ENCODE measurements at places on chromosomes 1 and 21.

- no peak for DNase-seq
Measured at GRCh38 chr1:162265983-162266382, 110.7 kb downstream of the SPATA46 start.

DNA sequence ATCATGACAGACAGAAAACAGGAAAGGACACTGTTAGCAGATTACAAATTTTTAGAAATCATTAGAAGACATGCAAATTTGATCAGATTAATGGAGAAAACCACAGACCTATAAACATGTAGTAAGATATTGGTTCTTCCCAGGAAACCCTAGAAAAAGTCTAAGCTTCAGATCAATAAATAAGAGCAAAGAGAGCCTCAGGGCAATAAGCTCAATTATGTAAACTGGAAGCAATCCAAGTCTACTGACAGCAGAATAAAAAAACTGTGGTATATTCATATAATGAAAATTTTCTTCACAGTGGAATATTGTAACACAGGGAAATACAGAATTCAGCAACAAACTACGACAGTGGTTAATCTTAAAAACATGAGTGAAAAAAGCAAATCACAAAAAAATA lies 36.3 kb downstream of the NRDC start:
- DNase-seq: no peak

DNA sequence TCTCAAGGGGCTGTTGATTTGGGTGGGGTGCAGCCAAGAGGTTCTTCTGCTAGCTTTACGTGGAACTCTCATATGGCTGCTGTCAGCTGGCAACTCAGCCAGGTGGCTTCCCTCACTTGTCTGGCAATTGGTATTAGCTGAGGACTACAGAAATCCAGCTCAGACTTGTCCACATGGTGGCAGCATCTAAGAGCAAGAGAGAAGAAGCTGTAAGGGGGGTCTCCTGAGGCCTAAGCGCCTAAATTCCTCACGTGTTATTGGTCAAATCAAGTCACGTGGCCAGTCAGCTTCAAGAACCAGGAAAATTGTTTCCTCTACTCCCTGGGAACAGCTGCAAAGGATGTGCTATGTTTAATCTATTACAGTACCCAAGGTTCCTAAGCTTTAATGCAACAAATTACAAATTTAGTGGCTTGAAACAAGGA lies 4.2 kb upstream of the DYRK3 start:
- no peak for DNase-seq

GRCh38 chr1:25797939-25798338 lies 2.1 kb upstream of the SELENON start:
- no peak for DNase-seq

DNA sequence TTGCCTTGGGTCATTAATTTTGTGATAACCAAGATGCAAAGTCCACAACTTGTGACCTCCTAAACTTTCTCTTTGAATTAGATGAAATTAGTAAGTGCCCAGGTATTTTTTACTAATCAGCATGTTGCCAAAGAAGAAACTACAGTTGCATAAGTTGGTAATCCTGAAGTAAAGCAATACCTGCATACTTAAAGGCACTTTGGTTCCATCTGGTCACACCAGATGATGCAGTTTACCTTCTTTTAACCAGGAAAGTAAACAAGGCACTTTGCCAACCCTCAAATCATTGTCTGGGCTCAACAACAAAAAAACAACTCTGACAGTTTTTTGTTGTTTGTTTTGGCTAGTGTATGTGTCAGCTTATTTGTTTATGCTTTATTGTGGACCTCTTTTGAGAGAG lies 55.5 kb upstream of the DYNLT5 start:
- no peak for DNase-seq

GRCh38 chr1:54493608-54494007 lies 54.4 kb upstream of the ACOT11 start:
- DNase-seq: no peak

- DNase-seq: no peak
Measured at GRCh38 chr1:6424000-6424565, 493 bp upstream of the ESPN start.

DNA sequence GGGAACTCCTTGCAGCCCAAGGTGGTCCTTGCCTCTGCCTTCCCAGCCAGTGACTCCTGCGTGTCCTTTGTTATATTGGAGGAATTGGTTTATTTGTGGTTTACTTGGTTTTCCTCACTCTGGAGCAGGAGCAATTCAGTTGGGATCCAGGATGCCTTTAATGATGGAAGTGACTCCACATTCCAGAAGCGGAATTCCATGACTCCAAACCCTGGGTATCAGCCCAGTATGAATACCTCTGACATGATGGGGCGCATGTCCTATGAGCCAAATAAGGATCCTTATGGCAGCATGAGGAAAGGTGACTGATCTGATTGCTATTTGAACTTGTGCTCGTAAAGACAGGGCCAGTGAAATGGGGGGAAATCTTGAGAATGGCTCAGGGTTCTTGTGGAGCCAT lies 15.1 kb upstream of the PIGV start:
- no peak for DNase-seq

- DNase-seq: no peak
Measured at GRCh38 chr21:26120828-26121227, 49.7 kb downstream of the APP start.

GRCh38 chr1:223105568-223105967 lies 37.5 kb downstream of the TLR5 start:
- no peak for DNase-seq

- no peak for DNase-seq
Measured at GRCh38 chr1:238961790-238962189, 424.6 kb upstream of the CHRM3 start.

DNA sequence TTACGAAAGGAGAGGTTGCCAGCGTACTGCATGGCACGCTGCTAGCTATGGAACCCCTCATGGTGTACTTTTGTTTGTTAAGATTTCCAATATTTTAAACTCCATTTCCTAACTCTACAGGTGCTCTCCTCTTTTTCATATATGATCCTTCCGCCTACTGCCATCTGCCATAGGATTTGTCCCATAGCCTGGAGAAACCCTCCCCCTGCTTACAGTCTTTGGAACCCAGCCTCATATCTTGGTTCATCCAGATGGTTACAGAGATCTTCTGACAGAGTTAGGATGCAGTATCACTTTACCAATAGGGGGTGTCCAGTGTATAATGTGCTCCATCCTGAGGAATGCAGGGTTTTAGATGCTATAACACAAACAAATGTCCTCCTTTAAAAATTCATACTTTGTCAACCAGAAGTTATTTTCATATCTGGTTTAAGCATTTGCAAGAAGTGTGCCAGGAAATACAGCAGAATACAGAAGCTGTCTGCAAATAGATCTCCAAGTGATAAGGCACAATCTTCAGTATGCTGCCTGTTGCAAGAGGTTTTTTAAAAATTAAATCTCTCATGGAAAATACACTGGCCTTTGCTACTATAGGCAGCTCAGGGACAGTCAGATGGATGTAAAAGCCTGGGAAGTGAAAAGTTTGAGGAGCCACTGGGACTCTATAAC lies 377.8 kb downstream of the KCNH1 start:
- DNase-seq: no peak

GRCh38 chr1:85603086-85603880 lies 22.7 kb downstream of the CCN1 start:
- no peak for DNase-seq

DNA sequence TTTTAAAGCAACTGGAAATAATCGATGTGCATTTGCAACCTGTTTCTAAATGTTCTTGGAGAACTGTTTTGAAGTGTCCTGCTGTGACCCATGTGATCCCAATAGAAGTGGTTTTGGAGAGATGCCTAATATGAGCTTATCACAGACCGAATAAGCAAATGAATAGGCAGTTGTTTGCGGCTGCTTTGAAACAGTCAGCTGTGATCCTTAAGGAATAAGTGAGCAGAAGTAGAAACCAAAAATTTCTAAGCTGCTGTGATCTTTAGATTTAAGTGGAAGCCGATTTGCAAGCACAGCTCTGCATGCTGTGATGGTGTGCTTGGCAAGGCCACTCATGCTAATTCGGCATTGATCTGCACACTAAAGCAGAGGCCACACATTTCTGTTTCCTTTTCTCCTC lies 329.5 kb upstream of the DUSP10 start:
- DNase-seq: no peak

DNA sequence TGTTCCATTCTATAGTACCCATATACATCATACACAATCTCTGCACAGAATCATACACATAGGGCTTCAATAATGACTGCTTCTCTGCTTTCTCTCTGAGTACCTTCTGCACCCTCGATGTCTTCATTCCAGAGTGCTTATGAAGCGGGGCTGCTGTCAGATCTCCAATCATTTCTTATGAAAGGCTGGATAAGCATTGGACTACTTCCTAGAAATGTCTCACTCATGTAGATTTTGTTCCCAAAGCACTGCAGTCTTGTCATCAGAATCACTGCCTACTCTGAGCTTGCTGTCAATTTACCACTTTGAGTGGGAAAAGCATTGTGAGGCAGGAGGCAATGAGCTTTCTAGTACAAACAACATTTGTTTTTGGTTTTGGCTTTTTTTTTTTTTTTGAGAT lies 179.0 kb downstream of the SLC35F3 start:
- DNase-seq: no peak

- DNase-seq: no peak
Measured at GRCh38 chr1:61680500-61680899, 44.4 kb downstream of the TM2D1 start.

DNA sequence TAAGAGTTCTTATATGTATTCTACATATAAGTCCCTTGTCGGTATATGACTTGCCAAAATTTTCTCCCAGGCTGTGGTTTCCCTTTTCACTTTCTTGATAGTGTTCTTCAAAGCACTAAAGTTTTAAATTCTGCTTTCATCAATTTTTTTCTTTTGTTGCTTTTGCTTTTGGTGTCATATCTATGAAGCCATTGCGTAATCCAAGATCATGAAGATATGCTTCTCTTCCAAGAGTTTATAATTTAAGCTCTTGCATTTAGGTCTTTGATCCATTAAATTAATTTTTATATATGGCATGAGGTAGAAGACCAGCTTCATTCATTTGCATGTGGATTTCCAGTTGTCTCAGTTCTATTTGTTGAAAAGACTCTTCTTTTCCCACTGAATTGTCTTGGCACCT lies 22.2 kb downstream of the DESI2 start:
- no peak for DNase-seq

DNA sequence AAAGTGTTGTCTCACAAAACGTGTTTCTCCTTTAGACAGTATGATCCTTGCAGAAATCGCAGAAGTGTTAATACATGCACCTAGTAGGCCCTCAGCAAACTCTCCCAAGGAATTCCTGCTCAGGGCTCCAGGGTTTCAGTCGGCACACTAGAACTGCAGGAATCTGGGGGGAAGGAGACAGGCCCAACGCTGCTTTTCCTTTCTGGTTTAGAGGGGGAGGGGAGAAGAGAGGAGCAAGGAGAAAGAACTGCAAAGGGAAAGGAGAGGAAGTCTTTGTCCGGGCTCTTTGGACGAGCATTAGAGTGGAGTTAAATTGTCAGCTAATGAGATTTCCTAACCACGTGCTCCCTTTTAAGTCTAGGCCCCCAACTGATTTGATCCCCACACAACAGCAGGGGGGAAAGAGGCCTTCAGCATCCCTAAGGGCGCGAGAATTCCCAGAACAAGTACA lies 103.7 kb upstream of the SOD1 start:
- no peak for DNase-seq

DNA sequence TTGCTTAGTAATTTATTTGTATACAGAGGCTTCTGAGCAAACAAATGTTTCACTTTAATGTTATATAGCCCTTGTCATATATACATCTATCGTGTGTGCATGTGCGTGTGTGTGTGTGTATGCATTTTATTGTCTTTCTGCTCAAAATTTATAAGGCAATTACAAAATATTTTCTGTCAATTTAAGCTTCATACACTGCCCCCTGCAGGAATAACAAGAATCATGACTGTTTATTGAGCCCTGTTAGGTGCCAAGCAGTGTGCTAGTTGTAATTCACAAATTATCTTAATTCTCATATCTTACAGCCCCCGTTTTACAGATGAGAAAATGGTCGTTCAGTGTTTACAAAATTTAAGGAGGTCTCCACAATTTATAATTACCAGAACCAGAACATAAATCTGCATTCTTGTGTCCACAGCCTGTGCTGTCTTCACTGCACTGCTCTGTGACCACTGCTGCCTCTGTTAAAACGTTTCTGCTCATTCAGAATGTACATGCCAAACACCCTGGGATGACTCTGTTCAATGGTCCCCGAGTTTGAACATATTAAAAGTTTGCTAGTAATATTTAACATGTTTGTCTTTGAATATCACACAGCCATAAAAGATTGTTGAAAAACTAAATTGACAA lies 181.3 kb downstream of the ATP6V1G3 start:
- no peak for DNase-seq

GRCh38 chr1:94832446-94832845 lies 12.3 kb downstream of the SLC44A3 start:
- DNase-seq: no peak

DNA sequence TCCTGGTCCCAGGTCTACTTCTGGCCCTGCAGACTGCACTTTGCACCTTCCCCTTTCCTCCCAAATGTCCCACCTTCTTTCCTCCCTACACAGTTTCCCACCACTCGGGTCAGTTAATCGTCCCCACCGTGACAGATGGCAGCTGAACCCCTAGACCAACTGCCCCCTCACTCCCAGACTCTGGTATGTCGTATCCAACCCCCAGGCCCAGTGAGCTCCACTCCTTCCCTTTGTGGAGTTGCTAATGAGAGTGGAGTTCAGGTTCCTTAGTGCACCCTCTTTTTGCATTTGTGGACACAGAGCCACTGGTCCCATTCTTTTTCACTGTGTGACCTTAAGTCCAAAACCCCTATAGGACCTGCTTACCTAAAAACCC lies 1.8 kb downstream of the MAN1C1 start:
- no peak for DNase-seq

DNA sequence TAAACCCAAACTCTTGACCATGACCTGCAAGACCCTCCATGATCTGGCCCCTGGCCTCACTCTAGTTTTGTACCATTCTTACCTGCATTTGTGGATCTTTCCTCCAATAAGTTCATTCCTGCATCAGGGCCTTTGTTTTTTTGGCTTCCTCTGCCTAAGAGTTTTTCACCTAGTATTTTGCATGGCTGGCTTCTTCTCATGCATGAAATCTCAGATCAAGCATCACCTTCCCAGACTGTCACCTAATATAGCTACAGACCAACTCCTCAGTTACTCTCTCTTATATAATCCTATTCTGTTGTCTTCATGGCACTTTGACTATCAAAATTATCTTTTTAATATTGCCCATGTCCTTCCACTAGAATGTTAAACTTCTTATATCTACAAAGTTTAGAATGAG lies 54.2 kb downstream of the BTBD8 start:
- DNase-seq: no peak

Measured in stimulated activated CD4-positive, alpha-beta T cell treated with anti-CD3 and anti-CD28 coated beads, Interleukin-1b, Interleukin-23, amount 100 ng/mL, for 1 hour (primary cell).